Psoas muscle (tissue), 8 donors: ENCODE measurements at places on chromosomes 3 and 15. TPM values are rescaled to one million over a fixed set of nuclear protein-coding genes. Genes with fewer than 3 reads are reported as not detected.

- H3K4me1 ChIP-seq, result peaks cover 43% of the 10 kb centered on the region
- H3K36me3 ChIP-seq, result peaks cover 17% of the 10 kb centered on the region
- H3K4me3 ChIP-seq, result peak overlapping the region; percentile 72
- DNase-seq, result no peak
- H3K27ac ChIP-seq, result peak overlapping the region; percentile 89
Observed at GRCh38 chr15:101276501-101277037, 716 bp downstream of the SELENOS start.

DNA sequence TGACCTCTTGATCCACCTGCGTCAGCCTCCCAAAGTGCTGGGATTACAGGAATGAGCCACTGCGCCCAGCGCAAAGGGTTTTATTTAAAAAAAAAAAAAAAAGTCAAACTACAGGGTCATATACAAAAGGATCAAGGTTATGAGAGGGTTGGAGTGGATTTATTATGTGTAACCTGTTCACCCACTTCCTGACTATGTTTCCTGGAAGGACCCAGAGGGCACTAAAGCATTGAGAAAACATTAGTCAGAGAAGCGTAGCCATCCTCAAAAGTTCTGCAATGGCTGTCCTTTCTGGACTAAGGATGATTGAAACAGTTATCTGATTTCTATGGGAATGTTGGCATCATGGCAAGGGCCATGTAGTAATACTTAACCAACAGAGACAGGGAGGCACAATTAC, 7.3 kb upstream of the SCAPER start:
- H3K27ac ChIP-seq, result no peak overlapping the region
- no peaks in the 10 kb centered on the region for H3K4me1 ChIP-seq
- DNase-seq, result no peak
- no peaks in the 10 kb centered on the region for H3K27me3 ChIP-seq

- no peak for DNase-seq
- no peaks in the 10 kb centered on the region for H3K27me3 ChIP-seq
- no peak overlapping the region for H3K4me3 ChIP-seq
- no peaks in the 10 kb centered on the region for H3K36me3 ChIP-seq
- H3K27ac ChIP-seq, result no peak overlapping the region
- no peaks in the 10 kb centered on the region for H3K4me1 ChIP-seq
Observed at GRCh38 chr3:31402117-31402516, 130.6 kb upstream of the STT3B start.

GRCh38 chr15:44084171-44084570, 110.9 kb downstream of the FRMD5 start:
- H3K27ac ChIP-seq, result no peak overlapping the region
- no peak for DNase-seq
- no peak overlapping the region for H3K4me3 ChIP-seq
- no peaks in the 10 kb centered on the region for H3K4me1 ChIP-seq
- no peaks in the 10 kb centered on the region for H3K36me3 ChIP-seq

The SCG5 gene
- total RNA-seq, result not detected

The RTP1 gene
- not detected for total RNA-seq

The GRK7 gene
- not detected for total RNA-seq

The PLCD1 gene
- 2.8 TPM for total RNA-seq

DNA sequence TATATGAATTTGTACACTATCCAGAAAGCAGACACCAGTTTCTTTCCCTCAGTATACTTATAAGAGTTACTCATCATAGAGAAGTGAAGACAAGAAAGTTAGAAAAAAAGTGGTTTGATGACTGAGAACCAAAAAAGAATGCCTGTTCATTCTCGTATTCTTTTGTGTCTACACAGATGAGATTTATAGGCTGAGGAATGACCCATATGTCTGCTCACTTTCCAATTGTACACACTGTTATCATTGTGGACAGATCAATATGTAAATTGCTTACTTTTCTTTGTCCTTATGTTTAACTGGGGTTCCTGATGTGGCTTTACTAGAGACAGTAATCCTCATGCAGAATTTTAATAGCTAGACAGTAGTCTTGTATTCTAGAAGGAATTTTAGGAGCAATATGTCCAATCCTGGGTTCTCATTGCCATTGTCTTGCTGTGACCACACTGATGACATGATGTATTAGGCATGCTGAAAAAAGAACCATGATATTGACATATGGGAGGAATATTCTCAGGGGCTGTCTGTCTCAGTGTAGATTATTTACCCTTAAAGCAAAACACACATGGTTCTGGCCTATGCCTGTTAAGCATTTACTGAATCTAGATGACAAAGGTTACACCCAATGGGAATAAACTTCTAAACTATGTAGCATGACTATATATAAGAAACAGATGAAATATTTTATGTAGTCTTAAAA, 669.7 kb downstream of the ROBO1 start:
- DNase-seq, result no peak
- H3K36me3 ChIP-seq, result no peaks in the 10 kb centered on the region
- no peak overlapping the region for H3K4me3 ChIP-seq
- no peaks in the 10 kb centered on the region for H3K4me1 ChIP-seq

DNA sequence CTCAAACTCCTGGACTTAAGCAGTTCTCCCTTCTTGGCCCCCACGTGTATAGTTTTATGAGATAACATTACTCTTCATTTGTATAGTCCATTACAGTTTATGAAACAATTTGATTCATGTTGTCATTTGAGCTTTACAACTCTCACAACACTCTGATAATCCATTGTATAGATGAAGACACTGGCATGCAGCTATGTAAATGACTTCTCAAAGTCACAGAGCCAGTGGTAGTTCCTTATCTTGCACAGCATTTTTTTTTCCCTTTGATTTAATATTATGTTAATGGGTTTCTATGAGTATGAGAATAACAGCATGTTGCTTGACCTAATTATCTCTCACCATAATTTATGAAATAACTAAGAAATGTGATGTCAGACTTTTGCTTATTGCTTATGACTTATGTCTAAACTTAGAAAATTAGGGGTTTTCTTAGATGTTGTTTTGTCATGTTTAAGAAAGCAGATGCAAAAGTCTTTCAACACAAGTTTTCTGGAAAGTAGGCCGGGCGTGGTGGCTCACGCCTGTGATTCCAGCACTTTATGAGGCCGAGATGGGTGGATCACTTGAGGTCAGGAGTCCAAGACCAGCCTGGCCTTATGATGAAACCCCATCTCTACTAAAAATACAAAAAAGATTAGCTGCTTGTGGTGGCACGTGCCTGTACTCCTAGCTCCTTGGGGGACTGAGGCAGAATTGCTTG, 13.3 kb downstream of the VPS8 start:
- peak overlapping the region; percentile 19 for H3K27ac ChIP-seq
- H3K4me3 ChIP-seq, result no peak overlapping the region
- DNase-seq, result no peak
- peaks cover 26% of the 10 kb centered on the region for H3K4me1 ChIP-seq
- H3K27me3 ChIP-seq, result no peaks in the 10 kb centered on the region

The ZNF502 gene
- total RNA-seq, result 3.2 TPM

GRCh38 chr3:156341831-156342416, 213.0 kb downstream of the SSR3 start:
- H3K27ac ChIP-seq, result no peak overlapping the region
- H3K36me3 ChIP-seq, result no peaks in the 10 kb centered on the region
- no peaks in the 10 kb centered on the region for H3K4me1 ChIP-seq
- no peak for DNase-seq
- H3K27me3 ChIP-seq, result no peaks in the 10 kb centered on the region

GRCh38 chr3:177932750-177933660, 603.2 kb upstream of the KCNMB2 start:
- DNase-seq, result no peak
- H3K4me1 ChIP-seq, result peaks cover 13% of the 10 kb centered on the region
- no peak overlapping the region for H3K4me3 ChIP-seq
- H3K27me3 ChIP-seq, result no peaks in the 10 kb centered on the region
- H3K36me3 ChIP-seq, result no peaks in the 10 kb centered on the region

- no peak overlapping the region for H3K4me3 ChIP-seq
- no peak for DNase-seq
- peaks cover 6% of the 10 kb centered on the region for H3K4me1 ChIP-seq
- no peaks in the 10 kb centered on the region for H3K36me3 ChIP-seq
- H3K27me3 ChIP-seq, result no peaks in the 10 kb centered on the region
Observed at GRCh38 chr15:78671626-78672211, 30.7 kb upstream of the CHRNB4 start.

DNA sequence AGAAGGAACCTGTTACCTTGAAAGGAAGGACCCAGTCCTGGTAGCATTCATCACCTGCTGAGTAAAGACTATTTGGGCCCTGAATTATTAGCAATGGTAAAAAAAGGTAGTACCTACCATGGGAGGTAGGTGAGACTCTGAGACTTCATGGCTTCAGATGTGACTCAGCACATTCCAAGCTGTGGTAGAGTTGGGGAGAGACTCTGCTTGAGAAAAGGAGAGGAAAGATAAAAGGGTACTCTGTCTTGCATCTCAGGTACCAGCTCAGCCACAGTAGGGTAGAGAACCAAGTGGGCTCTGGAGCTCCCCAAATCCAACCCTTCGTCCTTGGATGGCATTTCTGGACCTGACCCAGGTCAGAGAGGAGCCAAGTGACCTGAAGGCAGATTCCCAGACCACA, 430.4 kb downstream of the TBL1XR1 start:
- no peaks in the 10 kb centered on the region for H3K27me3 ChIP-seq
- H3K4me3 ChIP-seq, result no peak overlapping the region
- no peak overlapping the region for H3K27ac ChIP-seq
- H3K4me1 ChIP-seq, result no peaks in the 10 kb centered on the region
- no peak for DNase-seq

DNA sequence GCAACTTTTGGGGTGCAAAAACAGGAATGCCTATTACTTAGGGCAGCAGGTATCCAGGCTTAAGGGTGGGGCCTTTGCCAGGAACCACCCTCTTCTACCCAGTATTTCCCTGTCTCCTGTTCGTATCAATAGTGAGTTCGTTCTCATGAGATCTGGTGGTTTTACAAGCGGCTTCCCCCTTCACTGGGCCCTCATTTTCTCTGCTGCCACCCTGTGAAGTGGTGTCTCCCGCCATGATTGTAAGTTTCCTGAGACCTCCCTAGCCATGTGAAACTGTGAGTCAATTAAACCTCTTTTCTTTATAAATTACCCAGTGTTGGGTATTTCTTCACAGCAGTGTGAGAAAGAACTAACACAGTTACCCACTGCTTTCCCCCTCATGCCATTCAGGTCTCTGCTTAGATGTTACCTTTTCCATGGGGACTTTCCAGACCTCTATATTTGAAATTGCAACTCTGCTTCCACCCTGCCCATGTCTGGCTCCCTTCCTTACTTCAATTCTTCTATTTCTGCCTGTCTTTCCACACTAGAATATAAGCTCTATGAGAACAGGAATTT, 23.9 kb upstream of the TRA2B start:
- H3K27ac ChIP-seq, result no peak overlapping the region
- H3K4me3 ChIP-seq, result no peak overlapping the region
- H3K4me1 ChIP-seq, result peaks cover 11% of the 10 kb centered on the region
- H3K27me3 ChIP-seq, result no peaks in the 10 kb centered on the region

DNA sequence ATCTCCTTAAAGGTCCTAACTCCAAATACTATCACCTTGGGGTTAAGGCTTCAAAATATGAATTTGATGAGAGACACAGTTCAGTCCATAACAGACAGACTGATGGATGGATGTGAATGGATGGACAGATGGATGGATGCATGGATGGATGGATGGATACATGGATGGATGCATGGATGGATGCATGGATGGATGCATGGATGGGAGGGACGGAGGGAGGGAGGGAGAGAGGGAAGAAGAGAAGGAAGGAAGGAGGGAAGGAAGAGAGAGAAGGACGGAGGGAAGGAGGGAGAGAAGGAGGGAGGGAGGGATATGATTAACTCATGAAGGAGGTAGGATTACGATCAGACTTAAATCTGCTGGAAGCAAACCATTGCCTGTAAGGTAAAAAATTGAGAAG, 192.4 kb downstream of the LRRN1 start:
- no peak overlapping the region for H3K27ac ChIP-seq
- H3K4me1 ChIP-seq, result no peaks in the 10 kb centered on the region
- H3K36me3 ChIP-seq, result no peaks in the 10 kb centered on the region

GRCh38 chr3:62798000-62798399, 77.2 kb downstream of the CADPS start:
- no peaks in the 10 kb centered on the region for H3K27me3 ChIP-seq
- no peak for DNase-seq
- no peaks in the 10 kb centered on the region for H3K4me1 ChIP-seq
- no peak overlapping the region for H3K27ac ChIP-seq

GRCh38 chr3:127137113-127137512, 55.8 kb upstream of the PRR23E start:
- H3K4me1 ChIP-seq, result peaks cover 30% of the 10 kb centered on the region
- H3K27ac ChIP-seq, result no peak overlapping the region
- no peak overlapping the region for H3K4me3 ChIP-seq
- H3K27me3 ChIP-seq, result no peaks in the 10 kb centered on the region
- DNase-seq, result no peak
- no peaks in the 10 kb centered on the region for H3K36me3 ChIP-seq

DNA sequence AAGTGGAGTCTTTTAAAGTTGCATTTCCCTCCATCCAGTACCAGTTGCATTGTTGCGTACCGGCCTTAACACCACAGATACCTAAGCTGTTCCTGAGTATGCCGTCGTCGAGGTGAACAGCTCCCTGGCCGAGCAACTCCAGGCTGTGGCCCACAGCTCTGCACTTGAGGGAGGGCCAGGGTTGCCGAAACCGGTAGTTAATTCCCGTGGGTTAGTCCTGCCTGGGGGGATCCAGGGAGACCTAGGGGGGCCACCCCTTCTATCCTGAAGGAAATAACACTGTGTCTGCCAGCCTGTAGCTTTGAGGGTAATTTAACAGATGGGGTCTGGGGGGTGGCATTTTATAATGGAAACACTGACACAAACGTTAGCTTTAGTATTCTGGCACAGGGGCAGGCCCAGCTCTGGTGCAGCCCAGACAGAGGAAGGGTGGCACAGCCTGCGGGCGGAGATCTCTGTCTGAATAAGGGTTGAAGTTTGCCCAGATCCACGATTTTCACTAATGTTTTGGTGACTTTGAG, 60.8 kb downstream of the RGMA start:
- peaks cover 57% of the 10 kb centered on the region for H3K4me1 ChIP-seq
- H3K27me3 ChIP-seq, result no peaks in the 10 kb centered on the region
- peak overlapping the region; percentile 41 for H3K4me3 ChIP-seq
- peak overlapping the region; percentile 90 for H3K27ac ChIP-seq
- H3K36me3 ChIP-seq, result peaks cover 3% of the 10 kb centered on the region

The OTOL1 gene
- not detected for total RNA-seq

The ZNF620 gene
- total RNA-seq, result 1.3 TPM

- H3K4me3 ChIP-seq, result no peak overlapping the region
- no peaks in the 10 kb centered on the region for H3K4me1 ChIP-seq
- no peaks in the 10 kb centered on the region for H3K36me3 ChIP-seq
- no peaks in the 10 kb centered on the region for H3K27me3 ChIP-seq
- no peak for DNase-seq
- no peak overlapping the region for H3K27ac ChIP-seq
Observed at GRCh38 chr3:123334056-123334455, 114.8 kb downstream of the ADCY5 start.

DNA sequence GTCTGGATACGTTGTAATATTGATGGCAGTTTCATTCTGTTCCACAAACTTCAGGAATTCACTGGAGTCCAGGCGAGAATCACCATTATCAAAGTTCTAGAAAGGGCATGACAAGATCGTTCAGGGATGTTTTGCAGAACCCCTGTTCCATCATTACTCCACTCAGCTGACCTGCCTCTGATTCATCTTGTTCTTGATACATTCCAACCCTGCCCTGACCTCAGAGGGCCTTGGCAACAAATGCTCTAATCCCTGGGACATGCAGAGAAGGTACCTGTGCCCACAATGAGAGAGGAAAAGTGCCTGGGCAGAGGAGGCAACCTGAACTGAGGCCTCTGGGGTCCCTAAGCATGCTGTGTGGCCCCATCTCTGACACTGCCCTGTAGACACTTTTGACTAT, 45.9 kb downstream of the FSTL1 start:
- H3K4me3 ChIP-seq, result no peak overlapping the region
- no peak overlapping the region for H3K27ac ChIP-seq
- no peak for DNase-seq
- H3K27me3 ChIP-seq, result no peaks in the 10 kb centered on the region

- H3K4me1 ChIP-seq, result no peaks in the 10 kb centered on the region
- H3K4me3 ChIP-seq, result no peak overlapping the region
- H3K27ac ChIP-seq, result no peak overlapping the region
- H3K36me3 ChIP-seq, result no peaks in the 10 kb centered on the region
- peaks cover 54% of the 10 kb centered on the region for H3K27me3 ChIP-seq
Observed at GRCh38 chr15:77821188-77821958, 188.7 kb upstream of the LINGO1 start.

The SEMA7A gene
- total RNA-seq, result 0.71 TPM
